Skeletal muscle cell (primary cell): ENCODE measurements at places on chromosomes 3 and 15.
A peak's percentile ranks its signal among the peaks of the same experiment; 100 is the strongest.

DNA sequence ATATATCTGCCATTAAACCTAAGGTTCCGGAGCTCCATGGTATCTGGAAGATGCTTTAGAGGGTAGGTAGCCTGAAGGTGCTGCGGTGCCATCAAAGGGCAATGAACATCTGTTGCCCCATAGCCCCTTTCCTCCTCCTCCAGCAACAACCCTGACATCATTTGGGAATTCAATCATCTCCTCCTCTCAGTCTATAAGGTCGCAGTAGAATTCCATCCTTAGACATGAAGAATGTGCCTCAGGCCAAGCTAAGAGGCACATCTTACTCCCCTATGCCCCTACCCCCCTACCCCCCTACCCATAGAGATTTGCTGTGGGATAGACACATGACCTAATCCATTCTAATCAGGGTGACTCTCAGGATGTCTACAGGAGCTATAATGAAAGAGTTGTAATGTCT, 1099.7 kb upstream of the CFAP20DC start:
- DNase-seq = no peak

DNA sequence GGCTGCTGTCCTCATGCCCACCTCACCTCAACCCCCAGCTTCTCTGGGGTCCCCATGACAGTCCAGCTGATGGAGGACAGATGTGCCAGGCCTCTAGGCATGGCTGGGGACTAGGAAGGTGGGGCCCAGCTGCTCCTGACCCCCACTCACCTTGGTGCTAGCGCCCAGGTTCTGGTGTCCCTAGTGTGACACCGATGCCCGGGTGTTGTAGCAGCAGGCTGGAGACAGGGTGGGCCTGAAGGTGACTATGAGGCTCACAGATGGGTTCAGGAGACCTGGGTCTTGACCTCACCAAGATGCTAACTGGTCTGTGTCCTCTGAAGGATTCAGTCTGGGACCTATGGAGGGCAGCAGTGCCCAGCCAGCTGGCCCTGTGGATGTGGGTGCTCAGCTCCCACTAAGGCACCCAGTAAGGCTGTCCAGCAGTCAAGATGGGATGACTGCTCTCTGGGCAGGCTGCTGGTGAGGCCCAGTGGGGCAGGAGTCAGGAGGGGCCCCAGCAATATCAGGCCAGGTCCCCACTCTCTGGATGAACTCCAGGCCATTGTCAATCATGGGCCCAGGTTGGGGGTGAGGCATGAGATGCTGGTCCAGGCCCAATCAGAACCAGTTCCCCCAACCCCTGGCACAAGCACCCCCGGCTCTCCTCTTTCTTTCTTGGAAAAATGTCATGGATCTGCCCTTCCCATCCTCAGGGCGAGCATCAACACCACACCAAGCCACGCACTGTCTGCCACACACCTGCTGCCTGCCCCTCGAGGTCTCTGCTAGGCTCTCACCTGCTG, 33.0 kb downstream of the ALDH1L1 start:
- DNase-seq = no peak

- no peak for DNase-seq
Measured at GRCh38 chr15:66704019-66704802, 2.2 kb downstream of the SMAD6 start.

- peak; percentile 76 for DNase-seq
Measured at GRCh38 chr15:48695088-48695826, 49.7 kb upstream of the FBN1 start.

GRCh38 chr3:4478261-4478660, 11.2 kb upstream of the SUMF1 start:
- DNase-seq = no peak

GRCh38 chr3:46993986-46994385, 14.5 kb downstream of the NBEAL2 start:
- no peak for DNase-seq

DNA sequence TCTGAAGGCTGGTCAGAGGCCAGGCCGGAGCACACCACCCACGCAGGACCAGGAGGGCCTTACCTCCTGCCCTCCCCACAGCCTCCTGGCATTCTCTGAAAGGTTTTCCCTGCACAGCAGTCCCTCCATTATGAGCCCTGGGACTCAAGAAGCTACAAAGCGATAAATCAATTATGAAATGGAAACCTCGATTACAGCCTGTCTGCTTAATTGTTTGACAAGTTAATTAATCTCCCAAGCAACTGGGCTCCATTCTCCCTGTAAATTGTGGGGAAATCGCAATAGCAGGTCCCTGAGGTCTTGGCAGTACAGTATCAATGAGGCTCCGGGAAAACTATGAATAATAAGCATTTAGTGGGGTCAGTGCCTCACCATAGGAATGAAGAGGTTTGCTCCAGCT, 683.5 kb downstream of the NTRK3 start:
- no peak for DNase-seq
